ENCODE measurements at places on chromosomes 1 and 21. TPM values are rescaled to one million over a fixed set of nuclear protein-coding genes. Genes with fewer than 3 reads are reported as not detected.

DNA sequence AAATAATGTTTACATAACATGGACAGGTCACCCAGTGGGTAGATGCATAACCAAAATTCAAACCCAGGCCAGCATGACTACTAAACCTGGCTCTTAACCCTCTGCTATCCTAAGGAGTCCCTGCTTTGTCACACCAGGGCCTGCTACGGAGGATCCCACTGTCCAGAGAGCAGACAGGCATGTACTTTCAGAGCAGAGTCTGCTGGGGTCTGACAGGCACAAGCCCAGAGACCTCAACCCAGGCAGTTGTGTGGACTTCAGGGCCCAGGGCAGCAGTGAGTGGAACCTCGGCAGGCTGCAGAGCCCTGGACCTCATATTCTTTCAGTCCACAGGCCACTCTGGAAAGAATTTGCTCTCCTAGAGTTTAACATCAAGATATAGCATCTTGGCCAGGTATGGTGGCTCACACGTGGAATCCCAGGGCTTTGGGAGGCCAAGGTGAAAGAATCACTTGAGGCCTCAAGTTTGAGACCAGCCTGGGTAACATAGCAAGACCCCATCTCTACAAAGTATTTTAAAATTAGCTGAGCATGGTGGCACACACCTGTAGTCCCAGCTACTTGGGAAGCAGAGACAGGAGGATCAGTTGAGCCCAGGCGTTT, 16.1 kb upstream of the S100A7 start:
- peaks cover 12% of the 10 kb centered on the region for H3K4me1 ChIP-seq
- H3K4me3 ChIP-seq: no peak overlapping the region
- DNase-seq: no peak
- no peaks in the 10 kb centered on the region for H3K27me3 ChIP-seq

DNA sequence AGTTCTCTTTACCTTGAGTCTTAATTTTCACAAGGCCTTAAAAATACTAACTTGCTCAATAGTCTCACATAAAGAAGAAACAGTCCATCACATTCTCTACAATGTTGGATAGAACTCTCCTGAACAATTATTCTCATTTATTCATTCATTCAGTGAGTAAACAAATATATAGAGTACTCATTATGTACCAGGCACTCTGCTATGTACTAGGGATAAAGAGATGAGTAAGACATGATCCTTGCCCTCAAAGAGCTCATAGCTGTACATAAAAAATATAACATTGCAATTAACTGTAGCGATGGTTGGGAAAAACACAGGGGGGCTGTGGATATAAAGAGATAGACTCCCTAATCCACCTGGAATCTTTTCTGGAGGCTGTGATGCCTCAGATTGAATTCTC, 586.9 kb upstream of the BEND5 start:
- no peak overlapping the region for H3K4me3 ChIP-seq
- no peaks in the 10 kb centered on the region for H3K27me3 ChIP-seq
- H3K36me3 ChIP-seq: no peaks in the 10 kb centered on the region
- H3K27ac ChIP-seq: no peak overlapping the region

DNA sequence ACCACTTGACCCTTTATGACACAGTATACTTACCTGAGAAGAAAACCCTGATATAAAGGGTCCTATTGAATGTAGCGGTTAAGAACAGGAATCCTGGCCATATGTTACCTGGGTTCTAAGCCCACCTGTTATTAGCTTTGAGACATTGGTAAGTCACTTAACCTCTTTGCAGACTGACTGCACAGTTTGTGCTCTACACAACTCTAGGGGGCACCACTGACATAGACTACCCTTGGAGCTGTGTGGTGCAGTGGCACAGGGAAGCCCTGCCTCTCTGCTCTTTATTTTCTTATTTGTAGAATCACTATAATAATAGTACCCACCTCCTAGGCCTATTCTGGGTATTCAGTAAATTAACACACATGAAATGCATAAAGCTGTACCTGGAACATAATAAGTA, 165.6 kb downstream of the C1orf94 start:
- no peak overlapping the region for H3K27ac ChIP-seq
- no peak overlapping the region for H3K4me3 ChIP-seq
- H3K36me3 ChIP-seq: no peaks in the 10 kb centered on the region
- no peak for DNase-seq
- H3K4me1 ChIP-seq: no peaks in the 10 kb centered on the region

DNA sequence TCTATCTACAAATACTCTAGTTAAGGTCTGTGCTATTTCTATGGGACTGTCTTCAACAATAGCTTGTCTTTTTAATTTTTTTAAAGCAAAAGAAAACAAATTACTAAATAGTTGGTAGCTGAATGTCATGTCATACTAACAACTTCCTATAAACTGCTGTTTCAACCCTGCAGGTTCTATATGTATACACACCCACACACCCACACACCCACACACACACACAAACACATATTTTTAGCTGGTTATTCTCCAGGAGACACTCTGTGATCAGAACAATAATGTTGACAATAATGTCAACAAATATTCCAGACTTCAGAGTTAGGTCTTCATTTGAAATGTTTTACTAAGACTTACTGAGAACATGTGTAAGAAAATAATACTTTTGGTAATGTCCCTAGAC, 66.7 kb downstream of the AK5 start:
- no peak overlapping the region for H3K27ac ChIP-seq
- no peak for DNase-seq
- H3K27me3 ChIP-seq: no peaks in the 10 kb centered on the region

DNA sequence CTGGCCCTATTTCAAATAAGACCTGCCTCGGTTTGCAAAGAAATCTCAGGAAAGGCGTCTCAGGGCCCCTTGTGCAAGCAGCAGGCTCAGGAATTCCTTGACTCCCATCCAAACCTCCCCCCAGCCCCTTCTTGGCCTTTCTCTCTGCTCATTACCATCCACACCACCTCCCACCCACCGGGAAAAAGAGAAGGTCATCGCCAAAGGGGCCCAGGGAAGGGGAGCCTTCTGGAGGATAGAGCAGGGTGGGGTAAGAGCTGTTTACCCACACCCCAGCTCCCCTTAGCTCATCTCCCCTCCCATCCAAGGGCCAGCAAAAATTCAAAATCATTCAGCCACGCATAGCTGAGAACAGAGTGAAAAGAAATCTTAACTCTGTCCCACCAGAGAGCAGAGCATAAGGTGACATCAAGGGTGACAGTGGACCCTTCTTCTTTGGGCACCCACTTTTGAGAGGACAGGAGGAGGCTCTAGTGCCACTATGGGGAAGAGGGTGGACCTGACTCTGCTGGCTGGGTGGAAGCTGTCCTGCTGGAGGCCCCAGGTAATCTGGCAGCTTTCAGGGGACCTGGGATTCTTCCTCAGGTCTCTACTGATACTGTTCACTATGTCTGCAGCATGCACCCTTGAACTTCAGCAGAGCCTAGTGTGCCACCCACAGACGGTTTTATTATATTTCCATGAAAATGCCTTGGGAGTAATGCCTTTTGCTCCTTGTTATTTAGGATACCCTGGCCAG, 3.9 kb upstream of the WNT2B start:
- DNase-seq: no peak
- H3K4me1 ChIP-seq: peaks cover 28% of the 10 kb centered on the region
- H3K36me3 ChIP-seq: no peaks in the 10 kb centered on the region
- no peak overlapping the region for H3K4me3 ChIP-seq
- H3K27ac ChIP-seq: no peak overlapping the region
- peaks cover 53% of the 10 kb centered on the region for H3K27me3 ChIP-seq

DNA sequence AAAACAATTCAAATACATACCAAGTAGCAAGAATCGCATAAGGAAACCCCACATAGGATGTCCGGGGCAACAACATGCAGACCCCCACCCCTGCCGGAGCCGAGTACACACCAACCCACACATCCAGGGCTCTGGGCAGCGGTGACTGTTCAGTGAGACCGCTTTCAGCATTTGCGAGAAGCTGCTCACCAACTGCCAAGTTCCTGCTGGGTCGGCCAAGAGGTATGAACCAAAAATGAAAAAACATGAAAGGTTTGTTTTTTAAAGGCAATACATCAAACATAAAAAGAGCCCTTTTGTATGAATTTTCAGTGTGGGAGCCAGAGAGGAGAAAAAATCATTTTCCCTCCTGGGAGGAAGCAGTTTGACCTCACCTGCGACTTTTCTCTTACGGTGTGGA, 92.3 kb downstream of the SIM2 start:
- no peak overlapping the region for H3K4me3 ChIP-seq
- H3K36me3 ChIP-seq: no peaks in the 10 kb centered on the region
- H3K27ac ChIP-seq: no peak overlapping the region
- no peaks in the 10 kb centered on the region for H3K27me3 ChIP-seq
- DNase-seq: no peak
- peaks cover 10% of the 10 kb centered on the region for H3K4me1 ChIP-seq

DNA sequence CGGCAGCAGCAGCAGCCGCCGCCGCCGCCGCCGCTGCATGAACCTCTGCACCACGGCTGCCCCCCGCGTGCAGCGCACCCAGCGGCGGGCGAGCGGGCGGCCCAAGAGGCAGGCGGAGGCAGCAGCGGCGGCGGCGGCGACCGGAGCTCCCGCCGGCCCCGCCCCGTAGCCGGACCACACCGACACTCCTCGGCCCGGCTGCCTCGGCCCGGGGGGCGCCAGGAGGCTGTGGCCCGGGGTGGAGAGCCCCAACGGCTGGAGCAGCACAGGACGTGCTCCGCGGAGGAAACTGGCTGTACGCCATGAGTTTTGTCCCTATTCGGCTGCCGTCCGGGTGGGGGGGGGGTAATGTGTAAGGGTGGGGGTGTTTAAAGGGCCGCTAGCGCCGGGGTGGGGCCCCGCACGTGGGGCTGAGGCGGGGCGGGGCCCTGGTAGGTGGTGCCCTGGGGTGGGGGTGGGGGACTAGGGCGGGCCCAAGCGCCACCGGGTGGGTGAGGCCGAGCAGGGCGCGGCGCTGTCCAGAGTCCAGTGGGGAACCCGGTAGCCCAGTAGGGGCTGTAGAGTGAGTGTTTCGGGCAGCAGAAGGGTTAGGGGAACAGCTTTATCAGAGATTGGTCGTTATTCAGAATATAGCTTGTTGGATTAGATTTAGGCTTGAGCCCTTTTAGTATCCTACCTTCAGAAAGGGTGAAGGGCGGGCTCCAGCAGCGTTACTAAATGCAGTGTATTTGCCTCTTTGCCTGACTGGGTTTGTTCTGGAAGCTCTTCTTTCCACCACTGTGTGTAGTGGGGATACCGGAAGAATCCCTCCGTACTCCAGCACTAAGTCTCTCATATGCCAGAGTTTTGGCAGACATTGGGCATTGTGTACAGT, at the start of gene FAM78B:
TSS of gene FAM78B (minus strand) at position 304 of the 874 bp plus-strand sequence. CDS start 753 bp downstream, outside the sequence.
- peaks cover 29% of the 10 kb centered on the region for H3K27me3 ChIP-seq
- no peaks in the 10 kb centered on the region for H3K36me3 ChIP-seq
- H3K27ac ChIP-seq: peak within 1 kb of the TSS; percentile 59
- peak within 1 kb of the TSS; percentile 63 for H3K4me3 ChIP-seq
- peaks cover 25% of the 10 kb centered on the region for H3K4me1 ChIP-seq
- DNase-seq: peak; percentile 87

DNA sequence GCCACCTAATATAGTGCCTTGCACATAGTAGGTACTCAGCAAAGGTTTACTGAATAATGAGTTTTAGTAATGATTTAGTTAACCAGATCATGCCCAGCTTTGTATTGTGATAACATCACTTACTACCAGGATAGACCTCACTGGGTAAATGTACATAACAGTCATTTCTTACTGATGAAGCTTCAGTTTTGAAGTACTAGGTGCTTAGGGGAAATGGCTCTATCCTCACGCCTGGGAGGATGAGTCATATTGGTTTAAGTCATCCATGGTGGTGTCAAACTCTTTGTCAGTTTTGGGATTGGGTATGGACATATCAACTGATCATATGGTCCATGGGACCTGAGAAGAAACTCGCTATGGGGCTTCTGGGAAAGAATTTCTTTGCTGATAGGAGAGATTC, 90.6 kb upstream of the USP24 start:
- H3K4me3 ChIP-seq: no peak overlapping the region
- H3K27ac ChIP-seq: no peak overlapping the region
- DNase-seq: no peak

- DNase-seq: no peak
- no peaks in the 10 kb centered on the region for H3K36me3 ChIP-seq
- H3K4me3 ChIP-seq: no peak overlapping the region
- H3K27ac ChIP-seq: peak overlapping the region; percentile 56
These were observed 82.6 kb downstream of the EVA1C start for GRCh38 chr21:32494934-32495709.

DNA sequence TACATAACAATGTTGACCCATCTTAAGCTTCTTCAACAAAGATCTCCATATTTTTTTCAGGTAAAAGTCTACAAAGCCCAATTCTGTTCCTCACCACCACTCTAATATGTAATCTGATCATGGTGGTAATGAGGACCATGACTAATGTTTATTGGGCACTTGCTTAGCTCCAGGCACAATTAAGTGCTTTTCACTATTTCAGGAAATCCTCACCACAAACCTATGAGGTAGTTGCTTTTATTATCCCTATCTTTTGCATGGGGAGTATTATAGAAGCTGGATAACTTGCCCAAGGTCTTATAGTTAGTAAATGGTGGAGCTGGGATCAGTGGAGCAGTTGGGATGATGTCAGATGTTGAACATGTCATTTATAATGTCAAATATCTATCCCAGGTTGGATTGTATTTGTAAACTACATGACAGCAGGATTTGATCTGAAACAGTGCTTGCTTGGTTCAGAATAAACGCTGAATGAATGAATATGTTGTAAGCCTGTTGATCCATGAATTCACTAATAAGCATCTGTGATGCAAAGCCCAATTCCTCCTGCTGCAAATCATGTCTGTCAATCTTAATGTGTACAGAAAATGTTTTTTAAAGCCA, 283.3 kb upstream of the ST6GALNAC5 start:
- H3K27ac ChIP-seq: no peak overlapping the region
- no peaks in the 10 kb centered on the region for H3K4me1 ChIP-seq
- no peak overlapping the region for H3K4me3 ChIP-seq
- no peaks in the 10 kb centered on the region for H3K27me3 ChIP-seq
- no peak for DNase-seq
- H3K36me3 ChIP-seq: no peaks in the 10 kb centered on the region

GRCh38 chr1:23817633-23818032, 7.6 kb downstream of the HMGCL start:
- H3K27me3 ChIP-seq: no peaks in the 10 kb centered on the region
- H3K4me1 ChIP-seq: no peaks in the 10 kb centered on the region
- H3K4me3 ChIP-seq: no peak overlapping the region
- DNase-seq: no peak

DNA sequence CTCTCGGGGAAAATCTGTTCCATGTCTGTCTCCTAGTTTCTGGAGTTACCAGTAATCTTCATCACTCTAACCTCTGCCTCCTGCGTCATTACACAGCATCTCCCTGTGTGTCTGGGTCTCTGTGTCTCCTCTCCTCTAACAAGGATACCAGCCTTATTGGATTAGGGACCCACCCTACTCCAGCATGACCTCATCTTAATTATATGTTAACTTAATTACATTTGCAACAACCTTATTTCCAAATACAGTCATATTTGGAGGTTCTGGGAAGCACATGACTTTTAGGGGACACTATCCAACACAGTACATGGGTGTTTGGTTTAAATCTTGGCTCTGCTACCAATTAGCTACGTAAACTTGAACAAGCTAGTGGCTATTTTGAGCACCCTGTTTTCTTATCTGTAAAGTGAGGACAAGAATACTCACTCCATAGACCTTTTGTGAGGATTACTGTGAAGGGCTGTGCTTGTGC, 83.9 kb upstream of the SGIP1 start:
- no peaks in the 10 kb centered on the region for H3K27me3 ChIP-seq
- no peak for DNase-seq
- H3K4me1 ChIP-seq: peaks cover 32% of the 10 kb centered on the region
- H3K27ac ChIP-seq: peak overlapping the region; percentile 49
- no peak overlapping the region for H3K4me3 ChIP-seq

- H3K27ac ChIP-seq: peak within 1 kb of the TSS; percentile 84
- peak; percentile 76 for DNase-seq
- no peaks in the 10 kb centered on the region for H3K27me3 ChIP-seq
- H3K4me3 ChIP-seq: peak within 1 kb of the TSS; percentile 74
- no peaks in the 10 kb centered on the region for H3K36me3 ChIP-seq
- H3K4me1 ChIP-seq: peaks cover 36% of the 10 kb centered on the region
These were observed at the start of gene ZDHHC18 for GRCh38 chr1:26826261-26827105. Gene ZDHHC18 (plus strand): TSS chr1:26826688. CDS start chr1:26826805, 117 bp downstream.

The GBP6 gene
- not detected for total RNA-seq

The S100A3 gene
- not detected for total RNA-seq

The ELF3 gene
- 581 TPM for total RNA-seq

The TMPRSS15 gene
- total RNA-seq: not detected

Data from transverse colon (tissue), 4 donors.